ENCODE measurements at places on chromosomes 12 and 14. TPM values are rescaled to one million over a fixed set of nuclear protein-coding genes. Genes with fewer than 3 reads are reported as not detected.

ASCL1 gene
- 0.04 TPM for total RNA-seq

ACIN1 gene
- 43.1 TPM for total RNA-seq

CCND2 gene
- 75.6 TPM for total RNA-seq

SDR9C7 gene
- not detected for total RNA-seq

ITGB7 gene
- total RNA-seq = 1.2 TPM

SLIRP gene
- total RNA-seq = 33.6 TPM

EXD2 gene
- 20.9 TPM for total RNA-seq

TAMALIN gene
- 7.1 TPM for total RNA-seq

OR4N2 gene
- not detected for total RNA-seq

CIDEB gene
- 8.6 TPM for total RNA-seq

Data from pancreas (tissue), 10 donors.